ENCODE measurements at places on chromosomes 13 and 19.

- peak; percentile 40 for DNase-seq
Measured at GRCh38 chr19:40139533-40140287, 49.0 kb upstream of the ZNF780A start.

- DNase-seq, result no peak
Measured at GRCh38 chr13:85367887-85368286, 431.3 kb downstream of the SLITRK6 start.

DNA sequence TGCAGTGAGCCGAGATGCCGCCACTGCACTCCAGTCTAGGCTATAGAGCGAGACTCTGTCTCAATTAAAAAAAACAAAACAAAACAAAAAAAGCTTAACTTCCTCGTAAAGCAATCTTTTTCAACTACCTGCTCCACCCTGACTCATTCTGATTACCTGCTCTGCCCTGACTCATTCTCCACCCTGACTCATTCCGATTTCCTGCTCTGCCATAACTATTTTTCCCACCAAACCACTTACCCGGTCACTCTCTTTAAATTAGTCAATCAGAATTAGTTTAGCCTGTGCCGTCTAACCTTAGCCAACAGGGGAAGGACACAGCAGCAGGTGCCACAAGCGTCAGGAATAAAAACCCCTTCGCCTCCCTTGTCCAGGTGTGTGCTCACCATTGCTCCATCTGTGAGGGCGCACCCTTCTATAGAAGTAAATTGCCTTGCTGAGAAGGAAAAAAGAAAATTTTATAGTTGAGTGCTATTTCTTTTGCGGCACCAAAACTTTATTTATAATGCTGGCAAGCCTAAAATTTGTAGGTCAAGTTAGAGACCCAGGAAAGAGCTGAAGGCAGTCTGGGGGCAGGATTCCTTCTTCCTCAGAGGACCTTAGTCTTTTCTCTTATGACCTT lies 1.7 kb upstream of the IFT88 start:
- DNase-seq, result peak; percentile 34

DNA sequence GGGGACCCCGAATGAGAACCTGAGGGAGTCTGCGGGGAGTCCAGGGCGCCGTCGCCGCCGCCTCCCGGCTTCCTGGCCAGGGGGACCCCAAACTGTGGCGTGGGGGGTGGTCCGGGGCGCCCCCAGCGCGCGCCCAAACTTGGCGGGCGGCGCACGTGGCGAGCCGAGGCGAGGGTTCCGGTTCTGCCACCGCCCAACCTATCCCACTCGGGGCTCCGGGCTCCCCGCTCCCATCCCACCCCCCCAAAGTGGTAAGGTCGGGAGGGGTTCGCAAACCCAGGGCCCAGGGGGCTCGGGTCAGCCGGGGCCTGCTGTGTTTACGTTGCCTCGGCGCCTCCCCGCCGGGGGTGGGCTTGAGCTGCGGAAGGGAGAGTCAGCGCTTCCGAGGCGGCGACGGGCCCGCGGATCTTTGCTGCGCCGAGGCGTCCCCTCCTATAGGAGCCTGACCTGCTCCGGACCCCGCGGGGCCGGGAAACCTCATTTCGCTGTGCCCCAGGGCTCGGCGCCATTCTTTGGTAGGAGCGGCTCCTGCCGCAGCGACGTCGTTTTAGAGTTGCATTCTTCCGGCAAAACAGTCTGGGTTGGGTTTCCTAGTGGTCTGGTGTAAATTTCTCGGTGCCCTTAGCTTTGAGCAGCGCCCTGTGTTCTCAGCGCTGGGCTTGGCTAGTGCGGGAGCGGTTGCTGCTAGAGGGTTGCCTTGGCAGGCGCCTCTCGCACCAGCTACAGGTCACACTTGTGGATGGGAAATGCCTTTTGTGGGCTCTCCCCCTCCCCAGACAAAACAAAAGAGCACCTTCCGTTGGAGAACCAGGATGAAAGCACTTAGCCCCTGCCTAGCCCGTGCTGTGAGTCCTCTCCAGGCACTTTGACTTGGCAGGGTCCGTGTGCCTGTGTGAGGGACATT lies 1.2 kb downstream of the DAZAP1 start:
- peak; percentile 50 for DNase-seq

- no peak for DNase-seq
Measured at GRCh38 chr13:63190219-63190618, 1774.6 kb upstream of the PCDH20 start.

GRCh38 chr19:18093439-18094161 lies 4.0 kb upstream of the MAST3 start:
- DNase-seq, result no peak
